ENCODE measurements at places on chromosomes 16 and 17. TPM values are rescaled to one million over a fixed set of nuclear protein-coding genes. Genes with fewer than 3 reads are reported as not detected.
A peak's percentile ranks its signal among the peaks of the same experiment; 100 is the strongest.

DNA sequence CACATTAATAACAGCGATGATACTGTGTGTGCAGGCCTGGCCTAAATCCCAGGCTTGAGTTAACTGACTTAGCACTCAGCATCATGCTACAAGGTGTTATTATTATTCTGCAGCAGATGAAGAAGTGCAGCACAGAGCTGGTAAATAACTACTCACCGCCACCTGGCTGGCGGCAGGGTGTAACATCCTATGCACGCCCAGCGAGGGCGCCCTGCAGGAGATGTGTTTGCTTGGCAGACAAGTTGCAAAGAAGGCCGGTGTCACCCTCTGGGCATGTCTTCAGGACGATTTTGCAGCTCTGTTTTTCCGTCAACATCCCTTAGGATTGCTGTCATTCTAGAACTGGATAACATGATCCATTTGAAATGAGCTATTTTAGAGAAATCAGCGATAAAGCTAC, 30.1 kb downstream of the DNAH9 start:
- no peak for ATAC-seq

- ATAC-seq, result no peak
Measured at GRCh38 chr16:23464196-23464595, 11.2 kb upstream of the COG7 start.

- ATAC-seq, result no peak
Measured at GRCh38 chr16:69376393-69377059, 9.3 kb downstream of the TERF2 start.

The QRICH2 gene
- total RNA-seq, result 2.2 TPM

GRCh38 chr17:18151290-18151689, 32.3 kb upstream of the ALKBH5 start:
- no peak for ATAC-seq

The CCL17 gene
- not detected for total RNA-seq

The GJD3 gene
- not detected for total RNA-seq

DNA sequence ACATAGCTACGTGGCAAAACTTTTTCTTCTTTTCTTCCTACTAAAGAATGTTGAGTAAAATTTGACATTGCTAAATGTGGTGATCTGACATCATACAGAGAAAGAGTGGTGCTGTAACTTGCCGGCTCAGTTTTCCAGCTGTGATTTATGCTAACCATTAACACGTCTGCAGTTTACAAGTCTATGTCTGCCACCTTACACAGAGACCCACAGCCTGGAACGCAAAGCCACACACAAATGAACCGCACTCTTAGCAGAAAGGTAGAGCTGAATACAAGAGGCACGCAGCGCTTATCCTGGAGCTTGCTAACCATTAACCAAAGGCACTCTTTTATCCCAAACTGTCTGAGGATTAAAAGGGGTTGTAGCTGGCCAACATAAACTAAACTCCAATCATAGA, 31.9 kb downstream of the CACNG1 start:
- ATAC-seq, result no peak

DNA sequence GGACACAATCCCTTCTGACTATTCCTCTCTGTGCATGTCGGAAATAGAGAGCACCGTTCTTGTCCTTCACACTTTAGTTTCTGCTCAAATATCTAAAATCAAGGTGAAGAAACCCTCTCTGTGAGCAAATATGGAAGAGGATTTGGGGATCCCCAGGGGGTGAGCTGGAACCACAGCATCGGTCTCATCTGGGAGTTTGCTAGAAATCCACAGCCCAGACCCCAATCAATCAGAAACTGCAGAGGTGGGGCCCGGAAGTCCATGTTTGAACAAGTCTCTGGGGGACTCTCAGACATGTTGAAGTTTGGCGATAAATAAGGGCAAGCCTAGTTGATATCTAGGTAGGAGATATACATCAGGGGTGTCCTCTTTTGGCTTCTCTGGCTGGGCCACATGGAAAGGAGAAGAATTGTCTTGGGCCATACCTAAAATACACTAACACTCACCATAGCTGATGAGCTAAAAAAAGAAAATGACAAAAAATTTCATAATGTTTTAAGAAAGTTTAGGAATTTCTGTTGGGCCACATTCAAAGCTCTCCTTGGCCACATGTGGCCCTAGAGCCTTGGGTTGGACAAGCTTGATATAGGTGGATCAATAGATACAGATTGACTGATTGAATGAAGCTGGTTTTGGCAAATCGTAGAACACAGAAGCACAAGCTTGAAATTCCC, 168.0 kb upstream of the FOXF1 start:
- ATAC-seq, result no peak

- ATAC-seq, result no peak
Measured at GRCh38 chr17:1174263-1174880, 5.4 kb downstream of the ABR start.

The ACSM5 gene
- total RNA-seq, result 4.8 TPM

DNA sequence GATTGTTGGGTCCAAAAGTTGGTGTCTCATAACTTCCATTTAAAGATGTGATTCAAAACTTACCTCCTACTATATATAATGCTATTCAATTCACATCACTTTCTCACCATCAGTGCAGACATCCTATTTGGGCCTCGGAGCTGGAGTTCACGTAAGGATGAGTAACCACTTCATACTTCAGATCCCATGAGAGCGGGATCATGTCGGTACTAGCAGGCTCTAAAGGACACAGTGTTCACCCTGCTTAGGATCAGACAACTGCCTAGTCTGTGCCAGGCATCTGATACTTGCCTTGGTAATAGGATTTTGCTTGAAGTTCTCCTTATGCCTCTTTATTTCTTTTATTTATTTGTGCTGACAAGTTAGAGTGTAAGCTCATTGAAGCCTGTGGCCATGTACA, 39.5 kb downstream of the RBFOX1 start:
- ATAC-seq, result no peak

GRCh38 chr16:30889721-30890120, 4.2 kb downstream of the BCL7C start:
- ATAC-seq, result no peak

The TMEM88 gene
- 40.3 TPM for total RNA-seq

DNA sequence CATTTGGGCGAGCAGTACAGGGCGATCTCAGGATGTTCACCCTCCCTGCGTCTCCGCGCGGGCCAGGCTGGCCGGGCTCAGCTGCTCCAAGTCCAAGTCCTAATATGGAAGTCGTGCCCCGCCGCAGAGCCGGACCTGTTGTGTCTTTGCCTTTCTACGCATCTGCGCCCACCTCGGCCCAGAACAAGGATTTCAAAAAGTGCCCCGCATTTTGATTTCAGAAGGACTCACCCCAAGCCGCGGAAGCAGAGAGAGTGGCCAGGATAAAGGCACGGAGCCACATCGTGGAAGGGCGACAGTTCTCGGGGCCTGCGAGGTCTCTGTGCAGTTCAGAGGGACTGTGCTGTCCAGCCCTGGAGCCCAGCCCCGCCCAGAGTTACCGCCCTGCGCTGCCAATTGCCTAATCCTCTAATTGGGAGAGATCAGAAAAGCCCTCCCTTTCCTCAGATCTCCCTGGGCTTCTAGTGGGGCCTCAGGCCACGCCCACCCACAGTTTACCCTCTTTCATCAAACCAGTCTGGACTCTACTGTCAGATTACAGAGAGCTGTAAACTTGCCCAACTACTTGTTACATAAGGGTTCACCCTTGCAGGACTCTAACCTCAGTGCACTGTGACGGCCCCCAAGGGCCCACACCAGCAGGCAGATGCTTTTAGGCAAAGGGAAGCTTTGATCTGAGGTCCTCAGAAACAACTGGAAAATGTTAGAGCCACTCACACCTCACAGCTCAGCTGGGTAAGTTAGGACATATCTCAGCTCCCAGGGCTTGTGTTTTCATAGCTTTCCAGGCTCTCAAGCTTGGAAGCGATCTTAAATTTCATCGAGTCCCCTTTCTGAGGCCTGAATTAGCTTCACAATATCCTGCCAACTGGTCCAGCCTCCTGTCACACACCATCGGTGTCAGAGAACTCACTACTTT, at the start of gene CES1:
TSS of gene CES1 (minus strand) at position 324 of the 919 bp plus-strand sequence. CDS start at position 283, 41 bp downstream.
- peak; percentile 62 for ATAC-seq

The KIF22 gene
- 17.3 TPM for total RNA-seq

- no peak for ATAC-seq
Measured at GRCh38 chr16:30980959-30981358, 4.0 kb upstream of the HSD3B7 start.

DNA sequence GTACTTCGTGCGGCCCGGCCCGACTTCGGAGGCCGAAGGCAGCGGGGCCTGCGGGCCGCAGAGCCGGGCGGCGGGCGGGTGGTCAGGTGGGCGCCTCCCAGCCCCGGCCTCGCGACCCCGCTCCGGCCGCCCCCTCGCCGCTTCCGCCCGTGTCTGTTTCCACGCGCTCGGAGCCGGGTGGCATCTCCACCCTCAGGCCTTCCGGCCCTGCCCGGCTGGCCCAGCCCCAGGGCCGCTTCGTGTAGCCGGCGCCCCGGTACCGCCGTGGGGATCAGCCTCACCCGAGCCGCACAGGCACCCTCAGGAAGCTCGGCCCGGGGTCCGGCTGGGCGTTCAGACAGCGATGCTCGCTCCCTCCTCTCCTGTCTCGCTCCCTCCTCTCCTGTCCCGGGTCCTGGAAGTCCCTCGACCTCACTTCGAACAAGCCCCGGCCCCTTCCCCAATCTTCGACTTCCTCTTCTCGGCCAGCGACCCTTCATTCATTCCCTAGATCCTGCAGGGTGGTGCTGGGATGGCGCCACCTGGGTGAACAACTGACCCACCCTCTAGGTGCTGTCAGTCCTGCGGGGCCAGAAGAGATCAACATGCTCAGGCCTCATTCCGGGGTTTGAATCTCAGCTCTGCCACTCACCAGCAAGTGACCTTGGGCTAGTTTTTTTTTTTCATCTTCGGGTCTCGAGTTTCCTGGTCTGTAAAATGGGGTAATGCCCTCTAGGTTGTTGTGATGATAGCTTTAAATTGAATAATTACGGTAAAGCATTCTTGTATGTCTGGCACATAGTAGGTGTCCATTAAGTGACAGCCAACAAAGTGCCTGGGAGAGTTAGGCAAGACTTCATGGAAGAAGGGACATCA, 610 bp downstream of the VPS4A start:
- peak; percentile 53 for ATAC-seq

- no peak for ATAC-seq
Measured at GRCh38 chr17:81173762-81174155, 7.7 kb upstream of the AATK start.

The ANKS4B gene
- total RNA-seq, result not detected

- ATAC-seq, result no peak
Measured at GRCh38 chr17:37527249-37527851, 37.7 kb downstream of the DUSP14 start.

DNA sequence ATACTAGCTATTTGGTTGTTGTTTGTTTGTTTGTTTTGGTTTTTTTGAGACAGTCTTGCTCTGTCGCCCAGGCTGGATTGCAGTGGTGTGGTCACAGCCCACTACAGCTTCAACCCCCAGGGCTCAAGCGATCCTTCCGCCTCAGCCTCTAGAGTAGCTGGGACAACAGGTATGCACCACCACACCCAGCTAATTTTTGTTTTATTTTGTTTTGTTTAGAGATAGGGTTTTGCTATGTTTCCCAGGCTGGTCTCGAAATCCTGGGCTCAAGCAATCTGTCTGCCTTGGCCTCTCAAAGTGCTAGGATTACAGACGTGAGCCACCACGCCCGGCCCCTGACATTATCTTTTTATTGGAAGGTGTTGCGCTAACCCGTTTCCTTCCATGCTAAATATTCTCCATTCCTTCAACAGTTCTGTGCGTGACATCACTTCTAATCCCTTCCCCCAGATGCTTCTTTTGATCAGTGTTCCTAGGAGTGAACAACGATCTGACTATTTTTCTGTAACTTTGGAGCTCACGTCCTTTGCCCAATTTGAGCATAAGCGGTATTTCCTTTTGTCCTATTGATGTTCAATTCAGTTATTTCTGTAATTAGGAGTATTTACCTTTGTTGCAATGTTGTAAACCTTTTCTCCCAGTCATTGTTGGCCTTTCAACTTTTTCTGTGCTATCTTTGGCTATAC, 30.2 kb upstream of the EMP2 start:
- ATAC-seq, result no peak

The WWOX gene
- total RNA-seq, result 12.9 TPM

- no peak for ATAC-seq
Measured at GRCh38 chr16:24145927-24146326, 110.2 kb upstream of the CACNG3 start.

Data from gastroesophageal sphincter (tissue), 4 donors.